Naive thymus-derived CD8-positive, alpha-beta T cell (primary cell): ENCODE measurements at places on chromosomes 11 and 22. TPM values are rescaled to one million over a fixed set of nuclear protein-coding genes. Genes with fewer than 3 reads are reported as not detected.

GRCh38 chr11:117933930-117934329, 4.7 kb upstream of the TMPRSS13 start:
- no peaks in the 10 kb centered on the region for H3K27me3 ChIP-seq
- H3K4me3 ChIP-seq, result no peak overlapping the region
- DNase-seq, result no peak
- H3K27ac ChIP-seq, result no peak overlapping the region
- peaks cover 56% of the 10 kb centered on the region for H3K4me1 ChIP-seq
- no peaks in the 10 kb centered on the region for H3K36me3 ChIP-seq

GRCh38 chr11:103548838-103549237, 439.6 kb downstream of the DYNC2H1 start:
- no peaks in the 10 kb centered on the region for H3K36me3 ChIP-seq
- no peaks in the 10 kb centered on the region for H3K27me3 ChIP-seq
- no peak overlapping the region for H3K4me3 ChIP-seq
- H3K27ac ChIP-seq, result no peak overlapping the region
- H3K4me1 ChIP-seq, result no peaks in the 10 kb centered on the region

GRCh38 chr11:133104009-133104744, 428.1 kb downstream of the OPCML start:
- DNase-seq, result no peak
- no peaks in the 10 kb centered on the region for H3K4me1 ChIP-seq
- H3K27ac ChIP-seq, result no peak overlapping the region
- no peaks in the 10 kb centered on the region for H3K27me3 ChIP-seq
- no peak overlapping the region for H3K4me3 ChIP-seq
- no peaks in the 10 kb centered on the region for H3K36me3 ChIP-seq

DNA sequence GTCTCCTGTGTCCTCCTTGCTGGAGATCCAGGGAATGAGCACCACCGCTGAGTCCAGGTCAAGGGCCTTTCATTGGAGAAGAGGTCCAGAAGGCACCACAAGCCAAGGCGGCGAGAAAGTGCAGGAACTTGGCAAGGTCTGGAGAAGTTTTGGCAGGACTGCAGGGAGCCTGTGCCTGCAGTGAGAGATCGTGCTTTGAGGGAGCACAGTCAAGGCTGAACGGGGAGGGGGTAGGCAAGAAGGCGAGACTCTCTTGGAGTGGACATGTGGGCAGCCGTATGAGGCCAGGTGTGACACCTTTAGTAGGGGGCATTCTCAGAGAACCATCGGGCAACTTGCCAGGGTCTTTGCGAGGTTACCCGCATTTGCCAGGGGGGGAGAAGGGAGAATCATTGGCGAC, 30.5 kb downstream of the LRRC10B start:
- H3K36me3 ChIP-seq, result no peaks in the 10 kb centered on the region
- H3K4me1 ChIP-seq, result no peaks in the 10 kb centered on the region
- DNase-seq, result no peak
- H3K4me3 ChIP-seq, result no peak overlapping the region

- no peak overlapping the region for H3K4me3 ChIP-seq
- no peak overlapping the region for H3K27ac ChIP-seq
- H3K4me1 ChIP-seq, result no peaks in the 10 kb centered on the region
- H3K36me3 ChIP-seq, result no peaks in the 10 kb centered on the region
Observed at GRCh38 chr11:32259641-32260081, 168.8 kb downstream of the RCN1 start.

DNA sequence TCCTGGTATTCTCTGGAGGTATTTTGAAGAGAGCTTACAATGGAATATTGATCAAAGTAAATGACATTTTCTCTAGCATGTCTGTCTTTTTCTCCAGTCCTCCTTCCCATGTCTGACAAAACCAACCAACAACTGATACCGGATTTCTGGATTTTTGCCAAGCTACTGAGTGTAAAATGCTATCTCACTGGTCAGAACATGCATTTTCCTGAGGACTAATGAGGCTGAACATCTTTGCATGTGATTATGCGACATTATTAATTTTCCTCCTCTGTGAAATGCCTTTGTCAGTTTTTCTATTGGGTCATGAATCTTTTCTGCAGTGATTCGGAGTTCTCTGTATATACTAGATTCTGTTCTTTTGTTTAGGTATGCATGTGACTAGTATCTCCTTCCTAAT, 51.4 kb downstream of the CDON start:
- H3K27ac ChIP-seq, result no peak overlapping the region
- H3K4me1 ChIP-seq, result no peaks in the 10 kb centered on the region
- no peak for DNase-seq

- no peaks in the 10 kb centered on the region for H3K36me3 ChIP-seq
- H3K27me3 ChIP-seq, result no peaks in the 10 kb centered on the region
- H3K4me1 ChIP-seq, result no peaks in the 10 kb centered on the region
- no peak overlapping the region for H3K4me3 ChIP-seq
Observed at GRCh38 chr11:91688672-91689071, 535.9 kb upstream of the FAT3 start.

- H3K36me3 ChIP-seq, result no peaks in the 10 kb centered on the region
- H3K4me1 ChIP-seq, result peaks cover 58% of the 10 kb centered on the region
- peak overlapping the region; percentile 99 for H3K27ac ChIP-seq
- no peak overlapping the region for H3K4me3 ChIP-seq
- no peak for DNase-seq
- H3K27me3 ChIP-seq, result no peaks in the 10 kb centered on the region
Observed at GRCh38 chr11:4087551-4087950, 7.0 kb upstream of the RRM1 start.

DNA sequence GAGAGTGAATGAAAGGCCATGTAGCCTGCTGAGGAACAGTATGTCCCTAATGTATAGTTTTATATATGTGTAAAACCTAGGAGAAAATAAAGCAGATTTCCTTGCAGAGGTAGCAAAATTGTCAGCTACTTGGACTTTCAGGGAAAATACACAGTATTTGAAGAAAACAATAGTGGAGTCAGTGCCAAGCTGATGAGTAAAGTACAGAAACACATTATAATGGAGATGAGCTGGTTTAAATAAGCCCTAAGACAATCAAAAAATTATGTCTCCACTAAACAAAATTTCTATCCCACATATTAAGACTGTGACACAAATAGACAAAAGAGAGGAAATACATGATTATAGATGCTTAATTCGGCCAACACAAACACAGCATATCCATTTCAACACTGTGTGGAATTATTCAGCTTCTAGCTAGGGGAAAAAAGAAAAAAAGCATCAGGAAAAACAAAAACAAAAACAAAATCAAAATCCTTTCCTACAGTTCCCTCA, 75.9 kb downstream of the MAML2 start:
- H3K4me3 ChIP-seq, result peak overlapping the region; percentile 66
- H3K4me1 ChIP-seq, result peaks cover 40% of the 10 kb centered on the region
- H3K27me3 ChIP-seq, result no peaks in the 10 kb centered on the region
- DNase-seq, result no peak
- H3K27ac ChIP-seq, result peak overlapping the region; percentile 89
- H3K36me3 ChIP-seq, result peaks cover 31% of the 10 kb centered on the region

DNA sequence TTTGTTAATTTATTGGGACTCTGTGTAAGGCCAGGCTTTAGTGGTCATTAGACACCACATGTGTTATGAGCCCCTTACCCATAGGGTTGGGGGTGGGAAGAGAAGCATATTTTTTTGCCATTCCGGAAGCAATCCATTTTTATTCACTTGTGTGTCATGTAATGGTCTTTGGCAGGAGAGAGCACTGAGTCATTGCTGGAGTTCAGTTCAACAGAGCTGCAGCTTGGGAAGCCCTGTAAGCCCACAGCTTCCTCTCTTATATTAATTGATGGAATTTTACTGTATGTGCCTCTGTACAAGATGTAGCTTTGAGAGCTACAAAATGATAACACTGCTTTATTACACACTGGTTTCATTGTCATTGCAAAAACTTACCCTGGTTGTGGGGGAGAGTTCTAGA, 177.3 kb upstream of the SORL1-AS1 start:
- no peak overlapping the region for H3K27ac ChIP-seq
- no peaks in the 10 kb centered on the region for H3K4me1 ChIP-seq
- H3K27me3 ChIP-seq, result no peaks in the 10 kb centered on the region
- no peak overlapping the region for H3K4me3 ChIP-seq
- DNase-seq, result no peak

The NCAM1 gene
- polyA plus RNA-seq, result not detected

The LDLRAD3 gene
- not detected for polyA plus RNA-seq

The GRK3 gene
- polyA plus RNA-seq, result 0.19 TPM
